ENCODE measurements at places on chromosomes 7 and 10. TPM values are rescaled to one million over a fixed set of nuclear protein-coding genes. Genes with fewer than 3 reads are reported as not detected.

- no peak for DNase-seq
Measured at GRCh38 chr7:151265351-151265931, 16.9 kb upstream of the SMARCD3 start.

- DNase-seq, result no peak
Measured at GRCh38 chr10:75466886-75467285, 35.5 kb downstream of the LRMDA start.

DNA sequence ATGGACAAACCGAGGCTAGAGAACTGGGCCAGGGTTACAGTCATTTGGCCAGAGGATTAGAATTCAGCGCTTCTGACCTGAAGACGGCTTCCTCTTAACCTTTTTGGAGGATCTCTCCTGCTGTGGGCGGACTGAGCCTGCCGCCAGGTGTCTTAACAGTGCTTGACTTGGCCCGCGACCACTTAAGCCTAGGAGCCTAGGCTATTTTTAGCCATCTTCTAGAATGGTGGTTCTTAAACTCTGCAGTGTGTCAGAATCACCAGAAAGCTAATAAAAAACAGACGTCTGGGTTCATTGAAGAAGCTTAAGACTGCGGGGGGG lies 722 bp downstream of the MDH2 start:
- peak; percentile 47 for DNase-seq

DNA sequence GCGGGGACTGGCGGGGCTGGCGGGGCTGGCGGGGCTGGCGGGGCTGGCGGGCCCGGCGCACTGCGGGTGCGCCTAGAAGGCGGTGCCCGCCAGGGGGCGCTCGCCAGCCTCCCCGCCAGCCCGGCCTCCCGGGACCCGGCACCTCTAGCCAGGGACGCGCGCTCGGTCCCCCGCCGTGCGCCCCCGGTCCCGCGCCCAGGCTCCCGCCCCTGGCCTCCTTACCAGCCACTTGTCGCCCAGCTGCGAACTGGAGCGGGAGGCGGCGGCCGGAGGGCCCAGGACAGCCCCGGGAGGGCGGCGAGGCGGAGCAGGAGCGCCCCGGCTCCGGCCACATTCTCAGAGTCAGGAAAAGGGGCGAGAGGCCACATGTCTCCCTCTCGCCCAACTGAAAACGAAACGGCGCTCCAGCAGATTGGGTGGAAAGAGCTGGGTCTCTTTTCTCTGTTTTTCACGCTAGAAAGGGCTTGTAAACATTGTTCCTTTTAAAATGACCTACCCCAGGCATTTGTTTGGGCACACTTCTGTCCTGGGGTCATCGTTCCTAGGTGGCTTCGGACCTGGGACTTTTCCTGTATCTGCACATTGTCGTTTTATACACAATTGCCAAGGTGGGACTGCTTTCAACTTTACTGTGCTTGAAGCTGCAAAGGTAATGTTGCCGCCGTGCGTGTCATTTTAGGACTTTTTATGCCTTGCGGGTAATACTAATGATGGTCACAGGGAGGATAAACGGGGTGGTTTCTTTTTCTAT lies 378 bp upstream of the PRKCQ start:
- peak; percentile 71 for DNase-seq

DNA sequence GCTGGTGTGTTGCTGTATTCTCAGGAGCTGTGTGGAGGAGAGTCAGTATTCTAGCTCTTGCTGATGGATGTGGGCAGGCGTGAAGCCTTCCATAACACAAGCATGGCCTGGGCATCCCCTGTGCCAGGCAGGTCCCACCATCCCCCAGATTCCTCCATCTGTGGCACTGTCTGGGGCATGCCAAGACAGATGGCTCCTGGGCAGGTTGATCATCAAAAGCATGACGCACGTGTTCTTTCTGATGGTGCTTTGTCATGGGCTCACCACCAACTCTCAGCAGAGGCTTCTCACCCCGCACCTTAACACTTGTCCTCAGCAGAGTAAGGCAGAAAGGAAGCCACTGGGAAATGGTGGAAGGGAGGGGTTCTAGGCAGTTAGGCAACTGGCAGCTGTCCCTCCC lies 364.3 kb downstream of the PLXNA4 start:
- no peak for DNase-seq

DNA sequence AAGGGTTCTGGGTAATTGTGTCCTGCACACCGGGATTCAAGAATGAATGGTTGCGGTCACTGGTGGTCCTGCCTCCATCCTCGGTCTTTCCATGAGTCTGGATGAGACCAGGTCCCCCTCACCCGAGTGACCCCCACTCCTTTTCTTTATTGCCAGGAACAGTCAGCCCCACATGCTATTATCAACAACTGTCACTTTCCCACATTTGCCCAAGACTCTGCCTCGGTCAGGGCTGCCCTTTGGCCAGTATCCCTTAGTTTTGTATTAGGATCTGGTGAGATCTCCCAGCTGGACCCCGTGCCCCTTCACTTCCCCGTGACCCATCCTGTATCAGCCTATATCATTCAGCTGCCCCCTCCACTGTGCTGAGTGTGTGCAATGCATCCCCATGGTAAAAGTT lies 288.3 kb downstream of the ADARB2 start:
- no peak for DNase-seq

DNA sequence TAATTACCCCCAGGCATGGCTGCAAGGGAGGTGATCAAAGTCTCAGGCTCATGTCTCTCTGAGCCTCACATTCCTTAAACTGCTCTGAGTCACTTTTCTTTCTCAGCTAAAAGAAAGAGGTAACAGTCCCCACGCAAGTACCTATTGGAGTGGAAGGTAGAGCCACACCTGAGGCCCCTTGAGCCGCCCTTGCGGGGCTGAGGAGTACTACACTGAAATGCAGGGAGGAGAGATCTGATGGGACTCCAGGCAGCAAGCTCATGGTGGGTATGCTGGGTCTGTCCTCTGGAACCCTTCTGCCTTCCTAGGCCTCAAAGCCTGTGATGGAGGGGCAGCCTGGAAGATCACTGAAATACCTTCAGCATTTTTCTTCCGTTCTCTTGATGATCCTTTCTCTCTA lies 960.0 kb downstream of the DNAJB9 start:
- no peak for DNase-seq

- no peak for DNase-seq
Measured at GRCh38 chr7:141436575-141437075, 114.6 kb upstream of the AGK start.

DNA sequence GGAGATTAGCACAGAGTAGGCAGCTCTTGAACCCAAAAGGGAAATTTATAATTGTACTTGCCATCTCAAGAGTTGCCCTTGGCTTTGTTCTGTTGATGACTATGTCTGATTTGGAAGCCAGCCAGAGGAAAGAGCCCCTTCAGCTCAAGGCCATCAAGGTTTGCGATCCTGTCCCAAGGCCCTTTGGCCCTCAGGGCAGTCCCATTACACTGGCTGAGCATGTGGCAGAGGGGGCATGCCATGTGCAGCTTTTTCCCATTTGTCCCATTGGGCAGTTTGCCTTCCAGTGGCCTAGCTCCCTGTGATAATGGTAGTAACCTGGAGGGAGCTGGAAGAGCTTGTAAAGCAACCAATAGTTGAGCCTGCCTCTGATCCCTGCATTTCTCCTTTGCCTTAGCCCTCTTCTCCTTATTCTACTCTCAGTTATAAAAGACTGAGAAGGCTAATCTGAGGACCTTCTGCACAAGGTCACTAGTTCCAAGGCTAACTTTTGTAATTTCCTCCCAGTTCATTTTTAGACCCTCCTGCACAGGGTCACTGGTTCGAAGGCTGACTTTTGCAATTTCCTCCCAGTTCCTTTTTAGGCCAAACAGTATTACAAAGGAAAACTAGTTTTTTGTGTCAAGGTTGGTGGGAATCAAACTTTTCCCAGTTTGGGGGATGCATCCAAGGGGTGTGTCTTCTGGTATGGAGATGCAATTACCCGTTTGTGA lies 31.0 kb upstream of the ARHGAP12 start:
- DNase-seq, result no peak

DNA sequence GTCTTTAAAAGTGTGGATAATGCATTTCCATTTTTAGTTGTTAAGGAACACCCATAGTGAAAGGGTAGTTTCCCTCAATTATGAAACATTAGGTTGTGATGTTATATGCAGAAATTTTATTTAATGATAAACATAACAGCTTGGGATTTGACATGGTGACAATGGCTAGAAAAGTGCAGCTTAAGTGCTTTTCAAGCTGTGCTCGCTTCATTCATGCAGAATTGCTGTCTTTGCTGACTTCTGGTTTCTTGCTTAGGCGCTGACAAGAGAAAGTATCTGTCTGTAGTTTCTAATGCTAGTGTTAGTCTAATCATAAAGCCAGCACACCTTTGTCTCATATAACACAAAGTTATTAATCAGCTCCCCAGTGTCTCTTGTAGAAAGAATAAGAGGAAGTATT lies 170.0 kb downstream of the ARL5B start:
- no peak for DNase-seq

DNA sequence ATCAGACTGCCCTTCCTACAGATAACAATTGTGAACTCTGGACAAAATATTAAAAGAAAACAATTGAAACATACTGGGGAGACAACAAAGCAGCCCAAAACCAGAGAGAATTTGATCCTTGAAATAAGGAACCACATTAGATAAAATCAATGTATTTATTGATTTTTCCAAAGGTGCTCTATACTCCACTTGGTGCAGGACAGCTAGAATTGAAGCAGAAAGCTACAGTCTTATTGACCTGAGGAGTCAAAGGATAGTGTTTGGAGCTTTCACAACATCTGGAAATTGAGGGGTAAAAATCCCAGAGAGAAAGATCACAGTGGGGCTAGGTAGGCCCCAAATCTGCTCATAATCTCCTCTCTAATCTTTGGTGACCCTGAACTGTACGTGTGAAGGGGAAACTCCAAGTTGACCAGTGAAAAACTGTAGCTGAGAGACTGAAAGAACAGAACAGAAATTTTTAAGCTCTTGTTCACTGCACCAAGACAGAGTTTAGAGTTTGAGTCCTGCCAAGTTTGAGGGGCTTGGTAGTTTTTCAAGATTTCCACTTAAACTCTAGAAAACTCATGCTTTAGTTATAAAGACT lies 70.2 kb downstream of the SAMD9 start:
- no peak for DNase-seq

DNA sequence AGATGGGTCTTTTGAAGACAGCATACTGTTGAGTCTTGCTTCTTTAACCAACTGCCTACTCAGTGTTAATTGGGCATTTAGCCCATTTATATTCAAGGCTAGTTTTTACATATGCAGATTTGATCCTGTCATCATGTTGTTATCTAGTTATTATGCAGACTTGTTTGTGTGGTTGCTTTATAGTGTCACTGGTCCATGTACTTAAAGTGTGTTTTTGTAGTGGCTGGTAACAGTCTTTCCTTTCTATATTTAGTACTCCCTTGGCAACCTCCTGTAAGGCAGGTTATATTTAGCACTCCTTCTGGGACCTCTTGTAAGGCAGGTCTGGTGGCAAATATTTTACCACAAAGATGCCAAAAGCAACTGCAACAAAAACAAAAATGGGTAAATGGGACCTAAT lies 66.7 kb downstream of the TES start:
- no peak for DNase-seq

GRCh38 chr7:4882169-4883032 lies 1.1 kb downstream of the RADIL start:
- peak; percentile 30 for DNase-seq

GRCh38 chr10:70319183-70319582 lies 35.4 kb upstream of the NPFFR1 start:
- DNase-seq, result no peak

GRCh38 chr7:17600340-17600752 lies 301.9 kb downstream of the AHR start:
- no peak for DNase-seq

- no peak for DNase-seq
Measured at GRCh38 chr7:108839076-108839475, 269.4 kb downstream of the DNAJB9 start.

DNA sequence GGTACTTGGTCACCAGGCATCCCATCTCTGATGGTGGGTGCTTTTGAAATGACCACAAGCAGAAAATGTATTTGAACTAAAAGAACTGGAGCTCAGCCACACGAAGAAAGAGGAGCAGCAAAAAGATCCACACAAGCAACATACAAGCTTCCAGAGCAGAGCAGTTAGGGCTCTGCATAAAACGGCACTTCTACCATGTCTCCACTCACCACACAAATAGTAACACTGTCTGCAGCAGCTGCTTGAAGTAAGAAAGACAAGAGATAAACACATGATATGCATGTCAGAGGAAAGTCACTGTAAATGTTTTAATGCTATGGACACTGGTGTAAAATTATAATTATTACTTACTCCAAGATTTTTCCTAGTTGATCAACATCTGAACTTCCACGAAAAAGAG lies 32.5 kb upstream of the FAM133B start:
- DNase-seq, result no peak

GRCh38 chr10:63553031-63553430 lies 31.8 kb downstream of the REEP3 start:
- no peak for DNase-seq

DNA sequence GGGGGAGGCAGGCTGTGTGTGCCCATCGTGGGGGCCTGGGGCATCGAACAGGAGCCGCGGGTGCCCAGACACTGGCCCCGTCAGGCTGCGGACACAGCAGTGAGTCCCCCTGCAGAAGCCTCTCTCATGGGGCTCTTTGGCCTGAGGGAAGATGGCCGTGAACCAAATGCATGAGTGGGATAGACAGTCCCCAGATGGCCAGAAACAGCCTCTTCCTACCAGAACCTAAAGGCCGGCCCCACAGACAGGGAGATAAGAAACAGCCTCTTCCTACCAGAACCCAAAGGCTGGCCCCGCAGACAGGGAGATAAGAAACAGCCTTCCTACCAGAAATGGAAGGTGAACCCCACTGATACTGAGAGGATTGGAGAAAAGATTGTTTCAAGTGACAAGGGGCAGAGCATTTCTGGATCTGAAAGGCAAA lies 16.6 kb downstream of the IDI2 start:
- DNase-seq, result no peak

DNA sequence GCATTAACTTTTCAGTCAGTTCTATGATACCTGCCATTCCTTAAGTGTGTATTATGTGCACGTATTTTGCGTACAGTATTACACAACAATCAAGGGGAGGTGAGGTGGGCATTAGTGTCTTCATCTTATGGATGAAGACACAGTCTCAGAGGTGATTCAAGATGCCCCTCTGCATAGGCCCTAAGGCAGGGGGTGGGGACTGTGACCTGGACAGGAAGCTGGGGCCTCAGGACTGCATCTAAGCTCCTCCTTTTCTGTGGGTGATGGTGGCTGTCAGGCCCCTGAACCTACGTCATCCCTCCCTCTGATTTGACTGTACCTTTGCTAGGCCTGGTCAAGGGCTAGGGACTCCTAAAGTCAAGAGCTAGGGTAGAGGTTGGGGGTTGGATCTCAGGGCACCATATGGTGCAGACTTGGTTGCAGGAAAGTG lies 38.9 kb downstream of the HK1 start:
- peak; percentile 35 for DNase-seq

The MPP7 gene
- total RNA-seq, result 25.7 TPM

The CTAGE15 gene
- total RNA-seq, result 1.3 TPM

The HDAC9 gene
- 2.6 TPM for total RNA-seq

The CPED1 gene
- 4.0 TPM for total RNA-seq

The AGR3 gene
- 144 TPM for total RNA-seq

The ANKRD61 gene
- total RNA-seq, result not detected

The NEURL1 gene
- 40.2 TPM for total RNA-seq

The GPR15LG gene
- total RNA-seq, result 560 TPM

The TAS2R41 gene
- total RNA-seq, result not detected

The TAS2R60 gene
- not detected for total RNA-seq

The CHPF2 gene
- total RNA-seq, result 36.2 TPM

The AQP1 gene
- total RNA-seq, result 33.9 TPM

The CPEB3 gene
- total RNA-seq, result 4.4 TPM

The PTPN20 gene
- total RNA-seq, result 2.7 TPM
